ENCODE measurements at places on chromosomes 3 and 15.

DNA sequence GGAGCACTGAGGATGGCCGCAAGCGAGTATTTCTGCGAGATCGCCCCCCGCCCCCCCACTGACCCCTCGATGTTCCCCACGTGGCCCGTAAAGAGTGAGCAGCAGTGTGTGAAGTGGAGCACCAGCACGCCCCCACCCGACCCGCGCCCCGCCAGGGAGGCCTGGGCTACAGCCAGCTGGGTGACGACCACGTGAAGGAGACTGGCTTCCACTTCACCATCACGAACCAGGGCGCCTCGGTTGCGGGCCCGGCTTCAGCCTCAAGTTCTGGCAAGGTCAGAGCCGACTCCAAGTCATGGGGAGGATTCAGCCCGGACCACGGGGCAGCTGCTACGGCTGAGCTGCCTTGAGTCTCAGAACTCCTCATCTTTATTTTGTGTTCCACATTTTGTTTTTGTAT lies 2.4 kb upstream of the RNU5B-1 start:
- no peak for DNase-seq

DNA sequence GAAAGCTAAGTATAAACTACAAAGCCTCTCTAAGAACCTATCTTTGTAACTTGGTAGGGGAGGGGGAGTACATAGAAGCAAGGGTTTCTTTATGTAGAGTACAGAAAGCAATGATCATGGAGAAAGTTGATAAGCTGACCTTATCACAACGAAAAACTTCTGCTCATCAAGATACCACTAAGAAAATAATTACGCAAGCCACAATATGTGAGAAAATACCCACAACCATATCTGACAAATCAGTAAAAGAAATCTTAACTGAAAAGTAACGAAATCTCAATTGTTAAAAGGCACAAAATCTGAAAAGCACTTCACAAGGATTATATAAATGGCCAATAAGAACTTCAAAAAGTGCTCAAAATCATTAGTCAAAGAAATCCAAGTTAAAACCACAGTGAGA lies 35.1 kb upstream of the RPS17 start:
- DNase-seq: no peak

DNA sequence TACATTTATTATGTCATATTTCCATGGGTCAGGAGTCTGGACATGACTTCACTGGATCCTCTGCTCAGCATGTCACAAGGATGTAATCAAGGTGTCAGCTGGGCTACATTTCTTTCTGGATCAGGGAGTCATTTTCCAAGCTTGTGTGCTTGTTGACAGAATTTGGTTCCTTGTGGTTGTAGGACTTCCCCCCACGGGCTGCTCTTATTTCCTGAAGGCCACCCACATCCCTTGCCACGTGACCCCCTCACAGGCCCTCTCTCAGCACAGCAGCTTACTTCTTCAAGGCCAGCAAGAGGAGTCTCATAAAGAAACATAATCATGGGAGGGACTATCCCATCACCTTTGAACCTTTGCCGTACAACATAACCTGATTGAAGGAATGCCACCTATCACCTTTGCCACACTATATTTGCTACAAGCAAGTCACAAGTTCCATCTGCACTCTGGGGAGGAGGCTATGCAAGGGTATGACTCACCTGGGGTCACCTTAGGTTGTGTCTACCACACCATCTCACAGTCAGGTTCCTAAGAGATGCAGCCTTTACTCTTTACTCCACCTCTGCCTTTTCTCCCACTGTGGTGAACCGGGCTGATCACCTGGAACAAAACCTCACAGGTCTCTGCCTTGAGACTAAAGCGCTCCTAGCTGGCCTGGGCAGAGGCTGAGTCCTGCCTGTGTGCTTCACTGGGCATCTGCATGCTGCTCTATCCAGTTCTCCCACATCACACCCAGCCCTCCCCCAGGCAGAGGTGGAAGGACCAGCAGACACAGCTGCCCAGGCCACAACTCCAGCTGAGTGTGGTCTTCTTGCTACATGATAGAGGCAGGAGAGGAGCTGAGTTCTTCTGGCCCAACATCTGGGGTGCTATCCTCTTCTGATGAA lies 13.5 kb downstream of the RAB6B start:
- DNase-seq: no peak

- DNase-seq: no peak
These were observed 284.5 kb downstream of the ZNF385D start for GRCh38 chr3:21466476-21466875.

DNA sequence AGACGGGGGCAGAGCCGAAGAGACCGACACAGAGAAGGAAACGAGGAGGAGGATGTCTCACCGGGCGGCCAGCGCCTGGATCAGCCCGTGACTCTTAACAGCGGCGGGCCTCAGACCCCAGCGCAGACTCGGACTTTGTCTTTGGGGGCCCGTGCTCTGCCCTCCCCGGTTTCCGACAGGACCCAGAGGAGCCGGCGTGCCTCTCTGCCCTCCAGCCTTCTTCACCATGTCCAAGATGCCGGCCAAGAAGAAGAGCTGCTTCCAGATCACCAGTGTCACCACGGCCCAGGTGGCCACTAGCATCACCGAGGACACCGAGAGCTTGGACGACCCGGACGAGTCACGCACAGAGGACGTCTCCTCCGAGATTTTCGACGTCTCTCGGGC lies 1.0 kb downstream of the TSC22D2 start:
- DNase-seq: no peak

DNA sequence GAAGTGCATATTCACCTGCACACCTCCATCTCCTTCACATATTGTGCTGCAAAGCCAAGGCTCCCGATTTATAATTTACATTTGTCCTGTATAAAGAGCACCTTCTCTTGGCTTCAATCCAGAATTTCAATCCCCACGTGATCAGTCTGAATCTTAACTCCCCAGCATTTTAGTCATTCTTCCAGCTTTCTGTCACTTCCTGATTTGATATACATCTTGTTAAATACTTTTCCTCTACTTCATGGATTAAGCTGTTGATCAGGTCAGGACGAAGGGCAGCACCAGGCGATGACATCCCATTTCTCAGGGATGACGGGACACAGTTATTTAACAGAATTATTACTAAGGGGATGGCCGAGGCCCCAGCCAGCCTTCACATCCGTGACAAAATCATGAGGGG lies 212.5 kb downstream of the EPHB1 start:
- DNase-seq: no peak

GRCh38 chr3:78013653-78014052 lies 973.8 kb downstream of the ROBO2 start:
- no peak for DNase-seq

DNA sequence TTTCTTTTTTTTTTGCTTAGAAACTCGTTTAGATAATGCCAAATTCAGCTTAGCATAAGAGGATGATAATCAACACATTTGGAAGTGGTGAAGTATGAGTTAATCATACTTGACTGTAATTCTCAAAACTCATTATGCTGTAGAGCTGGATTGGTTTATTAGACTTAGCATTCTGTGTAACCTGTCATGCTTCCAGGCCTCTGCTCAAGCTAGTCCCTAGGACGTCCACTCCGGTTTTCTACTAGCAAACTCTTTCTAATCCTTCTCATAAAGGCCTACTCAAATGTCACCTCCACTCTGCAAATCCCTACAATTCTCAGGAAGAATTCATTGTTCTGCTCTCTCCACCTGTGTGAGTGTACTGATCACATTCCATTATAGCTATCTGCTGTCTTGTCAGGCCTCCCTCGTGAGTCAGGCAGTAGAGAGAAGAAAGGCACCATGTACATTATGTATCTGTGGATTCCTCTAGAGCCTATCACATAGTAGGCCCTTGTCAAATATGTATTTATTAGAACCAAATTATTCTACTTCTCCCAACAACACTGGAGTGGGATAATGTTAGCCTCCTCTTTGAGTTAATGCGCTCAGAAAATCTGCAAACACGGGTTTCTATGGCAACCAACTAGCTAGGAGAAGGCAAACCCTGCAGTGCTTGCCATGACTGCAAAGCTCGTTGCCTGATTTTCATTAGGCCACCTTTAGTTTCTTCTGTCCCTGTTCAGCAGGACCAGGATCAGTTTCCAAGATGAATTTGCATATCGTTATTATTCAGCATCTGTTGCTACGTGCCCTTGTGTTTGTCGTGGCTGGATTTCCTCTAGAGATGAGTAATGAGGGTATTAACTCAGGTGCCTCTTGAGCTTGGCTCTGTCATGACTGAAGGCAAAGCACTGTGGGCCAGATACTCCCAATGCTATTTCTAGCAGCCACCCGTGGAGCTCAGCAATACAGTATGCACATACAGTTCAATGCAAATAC lies 30.7 kb downstream of the ATP13A5 start:
- no peak for DNase-seq

DNA sequence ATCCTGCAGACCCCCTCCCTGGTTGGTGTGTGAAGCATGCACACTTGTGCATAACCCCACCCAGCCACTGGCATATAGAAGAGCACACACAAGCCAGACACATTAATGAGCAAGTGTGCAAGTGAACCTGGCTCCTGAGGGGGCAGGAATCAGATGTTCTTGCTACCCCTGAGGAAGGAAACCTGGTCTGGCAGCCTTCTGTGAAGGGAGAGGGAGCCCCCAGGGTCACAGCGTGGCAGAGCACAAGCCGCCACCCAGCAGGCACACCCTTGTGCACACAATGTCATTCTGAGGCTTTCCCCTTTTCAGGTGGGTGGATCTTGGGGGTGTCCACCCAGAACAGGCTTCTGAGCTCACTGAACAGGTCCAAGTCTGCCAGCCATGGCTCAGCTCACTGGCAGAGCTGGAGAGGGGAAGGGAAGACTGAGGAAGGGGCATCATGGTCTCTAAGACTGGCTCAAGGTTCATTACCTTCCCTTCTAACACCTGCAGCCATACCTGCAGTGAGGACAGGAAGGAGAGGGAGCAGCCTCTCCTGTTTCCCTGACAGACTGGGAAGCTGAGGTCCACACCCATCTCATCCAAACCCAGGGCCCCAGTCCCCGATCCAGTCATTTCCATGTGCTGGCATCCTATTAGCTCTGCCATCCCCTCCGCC lies 31.6 kb upstream of the SEMA3F start:
- no peak for DNase-seq

DNA sequence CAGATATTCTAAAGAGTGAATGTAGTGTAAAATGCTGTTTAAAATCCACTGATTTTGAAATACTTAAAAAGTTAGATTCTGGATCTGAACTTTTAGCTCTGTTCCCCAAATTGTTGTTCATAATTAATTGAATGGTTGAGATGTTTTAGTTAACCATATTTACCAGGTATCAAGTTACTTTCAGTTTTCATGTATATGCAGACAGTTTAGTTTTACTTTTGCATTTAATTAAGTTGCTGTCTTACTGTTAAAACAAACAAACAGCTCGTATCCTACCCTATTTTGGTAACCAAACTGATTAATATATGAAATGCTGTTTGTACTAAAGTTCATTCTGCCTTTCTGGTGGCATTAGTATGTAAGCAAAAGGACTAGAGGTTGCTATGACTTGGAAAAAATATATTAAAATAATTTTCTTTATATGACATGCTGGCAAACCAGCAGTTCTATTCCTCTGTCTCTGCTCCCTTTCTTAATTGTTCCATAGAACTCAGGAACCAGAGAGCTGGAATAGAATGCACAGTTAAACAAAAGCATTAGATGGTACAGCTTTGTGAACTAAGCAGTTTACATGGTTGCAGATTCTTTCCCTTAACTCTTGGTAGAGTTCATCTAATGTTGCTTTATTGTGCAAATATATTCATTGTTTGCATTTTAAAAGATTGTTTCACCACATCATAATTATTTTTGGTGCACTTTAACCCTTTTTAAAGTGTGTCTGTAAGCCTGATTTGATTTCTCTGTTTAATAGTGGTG lies 39.5 kb upstream of the SCAANT1 start:
- no peak for DNase-seq

DNA sequence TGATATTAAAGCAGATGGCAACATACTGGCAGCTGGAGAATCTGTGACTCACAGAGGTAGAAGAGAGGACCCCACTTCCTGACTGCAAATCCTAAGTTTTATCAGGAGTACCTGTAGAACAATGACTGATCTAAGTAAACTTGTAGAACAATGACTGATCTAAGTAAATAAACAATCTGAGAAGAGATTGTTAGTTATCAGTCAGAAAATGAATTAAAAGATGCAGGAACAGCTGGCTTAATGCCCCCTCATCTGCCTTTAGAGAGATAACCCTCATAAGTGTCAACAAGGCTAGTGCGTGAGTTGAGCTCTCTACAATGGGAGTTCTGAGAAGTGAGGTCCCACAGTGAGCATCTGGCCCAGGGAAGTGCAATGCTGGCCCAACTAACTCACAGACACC lies 14.6 kb downstream of the ACAD11 start:
- DNase-seq: no peak

GRCh38 chr3:99808163-99808794 lies 9.4 kb upstream of the CMSS1 start:
- DNase-seq: no peak

GRCh38 chr3:32510075-32510724 lies 7.5 kb upstream of the CMTM6 start:
- DNase-seq: peak; percentile 50

DNA sequence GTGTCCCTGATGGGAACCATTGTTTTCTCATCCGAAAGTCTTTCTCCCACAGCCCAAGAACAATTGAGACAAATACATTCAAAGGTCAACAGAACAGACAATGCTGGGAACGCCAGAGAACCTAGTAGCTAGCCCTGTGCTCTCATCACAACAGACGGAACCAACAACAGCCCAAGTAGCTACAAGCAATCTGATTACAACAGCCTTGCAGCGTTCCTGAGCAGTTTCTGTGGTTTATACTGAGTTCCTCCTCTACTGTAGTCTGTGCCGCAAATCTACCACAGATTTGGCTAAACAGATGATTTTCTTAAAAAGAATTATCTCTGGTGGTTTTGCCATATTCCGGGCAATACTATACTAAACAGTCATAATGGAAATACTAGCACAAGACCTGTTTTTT lies 435.6 kb downstream of the MECOM start:
- no peak for DNase-seq

DNA sequence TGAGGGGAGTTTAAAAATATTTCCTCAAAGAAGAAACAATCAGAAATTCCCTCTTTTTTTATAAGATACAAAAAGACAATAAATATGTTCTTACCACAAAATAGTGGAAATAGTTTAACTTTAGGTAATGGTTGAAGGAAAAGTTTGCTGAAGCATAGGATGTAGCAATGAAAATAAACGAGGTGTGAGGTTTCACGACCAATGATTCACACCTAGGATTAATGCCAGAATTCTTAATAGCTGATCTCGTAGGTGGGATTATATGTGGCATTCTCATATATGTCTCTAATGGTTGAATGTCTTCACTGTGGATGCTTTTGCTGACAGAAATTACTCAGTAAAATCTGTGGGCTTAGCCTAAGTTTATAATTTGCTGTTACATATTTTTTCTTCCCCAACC lies 467.7 kb downstream of the FGF12 start:
- DNase-seq: no peak

DNA sequence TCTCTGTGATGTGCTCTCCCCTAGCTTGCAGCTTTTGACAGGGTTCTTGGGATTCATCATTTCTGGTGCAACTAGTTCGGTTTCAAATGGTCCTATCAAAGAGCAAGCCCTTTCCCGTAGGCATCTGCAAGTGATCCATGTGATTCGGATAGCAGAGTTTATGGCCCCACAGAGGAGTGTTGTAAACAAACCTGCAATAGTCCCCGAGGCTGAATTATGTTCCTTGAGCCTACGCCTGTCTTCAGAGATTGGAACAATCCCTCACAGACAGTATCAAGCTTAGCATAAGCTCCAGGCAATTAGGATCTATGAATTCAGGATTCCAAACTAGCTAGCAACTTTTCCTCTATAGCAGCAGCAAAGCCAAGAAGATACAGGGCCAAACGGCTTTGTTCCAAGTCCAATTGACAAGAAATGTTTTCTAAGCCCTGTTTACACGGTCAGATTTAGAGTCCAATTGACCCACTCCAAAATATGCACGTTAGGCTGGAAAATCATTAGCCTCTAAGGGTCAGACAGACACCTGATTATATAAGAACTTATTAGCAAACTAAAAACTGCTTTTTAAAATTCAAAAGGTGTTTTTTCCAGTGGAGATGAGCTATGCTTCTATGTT lies 24.8 kb downstream of the LNP1 start:
- no peak for DNase-seq
